ENCODE measurements at places on chromosomes 4 and X. TPM values are rescaled to one million over a fixed set of nuclear protein-coding genes. Genes with fewer than 3 reads are reported as not detected.

DNA sequence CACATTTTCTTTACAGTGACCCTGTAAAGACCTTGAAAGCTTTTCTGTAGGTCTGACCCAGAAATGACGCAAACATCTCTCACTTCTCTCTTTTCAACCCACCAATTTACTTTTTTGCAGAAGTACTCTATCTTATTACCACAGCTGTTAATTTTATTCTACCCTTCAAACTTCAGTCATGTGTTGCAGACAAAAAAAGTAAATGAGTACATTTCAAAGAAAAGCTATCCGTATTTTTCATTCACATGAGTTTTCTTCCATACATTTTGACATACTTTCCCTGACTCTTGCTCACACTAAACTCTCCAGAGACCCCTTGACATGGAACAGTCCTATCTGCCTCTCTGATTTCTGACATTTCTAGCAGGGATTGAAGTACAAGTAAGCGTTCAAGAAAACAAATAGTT lies 51.7 kb downstream of the SLC7A11 start:
- no peaks in the 10 kb centered on the region for H3K27me3 ChIP-seq
- H3K27ac ChIP-seq: no peak overlapping the region

GRCh38 chrX:16319929-16320328 lies 152.6 kb downstream of the MAGEB17 start:
- no peaks in the 10 kb centered on the region for H3K27me3 ChIP-seq
- H3K36me3 ChIP-seq: no peaks in the 10 kb centered on the region
- H3K27ac ChIP-seq: no peak overlapping the region
- DNase-seq: no peak
- H3K4me1 ChIP-seq: no peaks in the 10 kb centered on the region

The MMGT1 gene
- polyA plus RNA-seq: 30.3 TPM

GRCh38 chr4:121951521-121952110 lies at the start of gene TRPC3:
Gene TRPC3, minus strand, starts transcription at chr4:121952060. Its CDS starts 380 bp downstream, at chr4:121951680.
- peaks cover 1% of the 10 kb centered on the region for H3K4me1 ChIP-seq
- peak within 1 kb of the TSS; percentile 35 for H3K27ac ChIP-seq
- no peaks in the 10 kb centered on the region for H3K36me3 ChIP-seq

DNA sequence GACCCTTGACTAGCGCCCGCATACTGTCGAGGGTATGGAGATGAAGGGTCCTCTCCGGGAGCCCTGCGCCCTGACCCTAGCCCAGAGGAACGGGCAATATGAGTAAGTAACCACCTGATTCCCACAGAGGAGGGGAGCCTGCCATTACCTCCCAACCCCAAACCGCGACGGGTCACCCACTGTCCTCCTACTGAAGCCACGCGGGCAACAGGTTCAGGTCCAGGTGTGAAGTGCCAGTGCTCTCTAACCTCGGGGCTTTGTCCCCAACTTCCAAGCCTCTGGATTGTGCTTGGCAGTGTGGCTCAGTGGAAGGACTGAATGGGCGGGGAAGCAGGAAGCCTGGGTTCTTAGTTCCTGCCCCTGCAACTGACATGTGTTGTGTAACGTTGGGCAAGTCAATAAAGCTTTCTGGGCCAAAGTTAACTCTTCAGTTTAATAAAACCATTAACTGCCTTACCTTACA lies 694 bp downstream of the OCRL start:
- DNase-seq: peak; percentile 36
- no peaks in the 10 kb centered on the region for H3K4me1 ChIP-seq
- H3K4me3 ChIP-seq: peak overlapping the region; percentile 55
- H3K27me3 ChIP-seq: no peaks in the 10 kb centered on the region
- H3K27ac ChIP-seq: peak overlapping the region; percentile 72
- H3K36me3 ChIP-seq: no peaks in the 10 kb centered on the region

The GIMD1 gene
- not detected for polyA plus RNA-seq

DNA sequence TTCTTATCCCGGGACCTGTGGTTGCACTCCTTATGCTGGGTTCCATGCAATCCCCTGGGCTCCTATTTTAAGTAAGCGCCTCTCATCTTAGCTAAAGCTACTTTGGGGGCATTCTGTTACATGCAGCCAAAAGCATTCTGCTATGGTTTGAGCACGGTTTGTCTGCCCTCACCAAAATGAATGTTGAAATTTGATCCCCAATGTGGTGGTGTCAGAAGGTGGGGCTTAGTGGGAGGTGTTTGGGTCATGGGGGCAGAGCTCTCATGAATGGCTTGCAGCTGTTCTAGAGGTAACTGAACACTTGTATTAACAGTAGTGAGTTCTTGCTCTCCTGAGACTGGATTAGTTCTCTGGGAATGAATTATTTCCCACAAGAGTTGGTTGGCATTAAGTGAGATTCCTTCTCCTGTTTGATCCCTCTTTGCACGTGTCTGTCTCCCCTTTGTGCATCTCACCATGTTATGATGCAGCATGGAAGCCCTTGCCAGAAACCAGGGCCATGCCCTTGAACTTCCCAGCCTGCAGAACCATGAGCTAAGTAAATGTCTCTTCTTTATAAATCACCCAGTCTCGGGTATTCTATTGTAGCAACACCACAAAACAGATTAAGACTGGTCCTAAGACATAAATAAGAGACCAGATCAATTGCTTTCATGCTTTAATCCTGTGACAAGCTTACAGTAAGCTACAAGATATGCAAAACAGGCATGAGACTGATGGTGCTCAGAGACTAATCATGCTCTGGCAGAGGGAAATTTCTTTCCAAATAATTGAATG lies 141.8 kb downstream of the TSPAN5 start:
- no peaks in the 10 kb centered on the region for H3K27me3 ChIP-seq
- peaks cover 22% of the 10 kb centered on the region for H3K4me1 ChIP-seq
- no peak overlapping the region for H3K4me3 ChIP-seq
- peak overlapping the region; percentile 80 for H3K27ac ChIP-seq
- no peaks in the 10 kb centered on the region for H3K36me3 ChIP-seq

The CCDC160 gene
- polyA plus RNA-seq: 0.52 TPM

GRCh38 chrX:103276581-103277002 lies at the start of gene TCEAL5:
Gene TCEAL5, minus strand, starts transcription at chrX:103276750. Its CDS starts 2,187 bp downstream, at chrX:103274563.
- H3K4me3 ChIP-seq: peak within 1 kb of the TSS; percentile 22
- DNase-seq: peak; percentile 15
- H3K36me3 ChIP-seq: no peaks in the 10 kb centered on the region
- no peaks in the 10 kb centered on the region for H3K27me3 ChIP-seq
- no peak within 1 kb of the TSS for H3K27ac ChIP-seq

The RAB39B gene
- 0.53 TPM for polyA plus RNA-seq

The IRS4 gene
- polyA plus RNA-seq: 2.2 TPM

DNA sequence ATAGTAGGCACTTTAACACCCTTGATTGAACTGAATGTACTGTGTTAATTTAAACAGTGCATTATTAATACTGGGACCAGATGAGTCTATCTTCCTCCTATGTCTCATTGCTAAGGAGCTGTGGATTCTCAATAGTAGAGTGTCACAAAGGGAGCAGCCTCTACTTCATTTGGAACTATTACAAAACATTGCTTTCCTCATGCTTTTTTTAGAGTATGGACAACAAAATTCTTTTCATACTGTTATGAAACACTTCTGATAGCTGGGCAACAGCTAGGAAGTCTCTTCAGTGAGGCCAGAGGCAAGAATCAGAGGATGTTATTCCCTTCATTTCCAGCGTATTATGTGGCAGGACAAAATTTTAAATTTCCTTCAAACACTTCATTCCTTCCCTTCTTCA lies 160.8 kb downstream of the FBXO8 start:
- H3K4me3 ChIP-seq: no peak overlapping the region
- no peaks in the 10 kb centered on the region for H3K36me3 ChIP-seq
- H3K27ac ChIP-seq: no peak overlapping the region
- DNase-seq: no peak
- no peaks in the 10 kb centered on the region for H3K27me3 ChIP-seq

- H3K4me3 ChIP-seq: no peak overlapping the region
- no peak overlapping the region for H3K27ac ChIP-seq
- DNase-seq: no peak
Measured at GRCh38 chrX:49292400-49293362, 10.8 kb upstream of the GAGE10 start.

DNA sequence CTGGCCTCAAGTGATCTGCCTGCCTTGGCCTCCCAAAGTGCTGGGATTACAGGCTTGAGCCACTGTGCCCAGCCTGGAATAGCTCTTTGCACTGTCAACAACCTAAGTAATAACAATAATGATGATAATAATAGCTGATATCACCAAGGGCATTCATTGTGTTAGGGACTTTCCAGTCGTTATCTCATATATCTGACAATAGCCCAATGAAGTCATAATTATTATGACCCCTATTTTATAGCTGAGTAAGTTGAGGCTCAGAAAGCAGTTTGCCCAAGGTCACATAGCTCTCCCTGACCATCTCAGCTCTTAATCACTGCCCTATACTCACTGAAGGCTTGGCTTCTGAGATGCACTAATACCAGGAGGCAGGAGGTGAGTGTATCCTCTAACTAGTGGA lies 18.7 kb upstream of the MAP7D3 start:
- H3K27ac ChIP-seq: no peak overlapping the region
- no peak overlapping the region for H3K4me3 ChIP-seq
- no peaks in the 10 kb centered on the region for H3K36me3 ChIP-seq
- no peaks in the 10 kb centered on the region for H3K27me3 ChIP-seq

- no peaks in the 10 kb centered on the region for H3K4me1 ChIP-seq
- H3K36me3 ChIP-seq: no peaks in the 10 kb centered on the region
- no peaks in the 10 kb centered on the region for H3K27me3 ChIP-seq
- no peak within 1 kb of the TSS for H3K4me3 ChIP-seq
- H3K27ac ChIP-seq: no peak within 1 kb of the TSS
- no peak for DNase-seq
Measured at GRCh38 chrX:26138274-26138673, at the start of gene MAGEB18. Gene MAGEB18, plus strand, starts transcription at chrX:26138343. Its CDS starts 643 bp downstream, at chrX:26138986.

GRCh38 chr4:42845586-42845985 lies 46.9 kb upstream of the GRXCR1 start:
- no peak overlapping the region for H3K27ac ChIP-seq
- H3K36me3 ChIP-seq: no peaks in the 10 kb centered on the region
- no peaks in the 10 kb centered on the region for H3K4me1 ChIP-seq
- no peak for DNase-seq
